ENCODE measurements at places on chromosomes 6 and 20.
A peak's percentile ranks its signal among the peaks of the same experiment; 100 is the strongest.

- peak; percentile 53 for DNase-seq
Measured at GRCh38 chr20:31861385-31862156, 8.8 kb downstream of the DUSP15 start.

DNA sequence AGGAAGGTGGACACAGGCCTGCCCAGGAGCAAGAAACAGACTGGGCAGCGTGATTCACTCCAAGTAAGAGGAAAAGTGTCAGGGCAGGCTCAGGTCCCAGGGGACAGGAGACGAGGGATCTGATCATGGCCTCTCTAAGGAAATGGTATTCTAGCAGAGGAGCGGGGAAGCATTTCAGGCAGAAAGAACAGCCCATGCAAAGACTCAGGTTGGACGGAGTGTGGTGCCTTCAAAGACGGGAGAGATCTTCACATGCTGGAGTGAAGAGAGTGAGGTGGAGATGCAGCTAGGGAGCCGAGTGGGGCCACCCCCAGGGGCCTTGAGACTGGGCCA, 161.1 kb downstream of the SYCP2 start:
- no peak for DNase-seq

DNA sequence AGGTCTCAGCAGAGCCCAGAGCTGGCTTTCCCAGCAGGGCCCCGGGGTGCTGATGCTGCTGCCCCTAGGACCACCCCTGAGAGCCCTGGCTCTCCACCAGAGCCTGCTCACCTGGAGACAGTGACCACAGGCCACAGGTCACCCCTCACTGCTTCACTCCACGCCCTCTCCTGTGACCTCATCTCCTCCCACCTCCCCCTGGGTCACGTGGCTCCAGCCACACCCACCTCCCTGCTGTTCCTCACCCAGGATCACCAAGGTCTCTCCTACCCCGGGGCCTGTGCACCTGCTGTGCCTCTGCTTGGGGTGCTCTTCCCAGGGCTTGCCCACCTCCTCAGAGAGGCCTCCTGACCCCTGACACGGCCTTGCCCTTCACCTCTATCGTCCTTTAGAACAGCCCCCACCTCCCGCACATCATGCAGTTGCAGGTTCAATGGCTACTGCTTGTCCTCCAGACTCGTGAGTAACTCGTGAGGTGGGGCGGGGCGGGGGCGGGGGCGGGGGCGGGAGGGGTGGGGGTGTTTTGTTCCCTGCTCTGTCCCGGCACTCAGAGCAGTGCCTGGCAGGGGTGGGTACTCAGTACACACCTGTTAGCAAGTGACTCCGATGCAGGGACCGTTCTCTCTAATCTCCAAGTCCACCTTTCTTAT, 468.0 kb downstream of the PREX1 start:
- DNase-seq, result no peak

GRCh38 chr6:12010635-12011275, 1.4 kb upstream of the HIVEP1 start:
- no peak for DNase-seq

DNA sequence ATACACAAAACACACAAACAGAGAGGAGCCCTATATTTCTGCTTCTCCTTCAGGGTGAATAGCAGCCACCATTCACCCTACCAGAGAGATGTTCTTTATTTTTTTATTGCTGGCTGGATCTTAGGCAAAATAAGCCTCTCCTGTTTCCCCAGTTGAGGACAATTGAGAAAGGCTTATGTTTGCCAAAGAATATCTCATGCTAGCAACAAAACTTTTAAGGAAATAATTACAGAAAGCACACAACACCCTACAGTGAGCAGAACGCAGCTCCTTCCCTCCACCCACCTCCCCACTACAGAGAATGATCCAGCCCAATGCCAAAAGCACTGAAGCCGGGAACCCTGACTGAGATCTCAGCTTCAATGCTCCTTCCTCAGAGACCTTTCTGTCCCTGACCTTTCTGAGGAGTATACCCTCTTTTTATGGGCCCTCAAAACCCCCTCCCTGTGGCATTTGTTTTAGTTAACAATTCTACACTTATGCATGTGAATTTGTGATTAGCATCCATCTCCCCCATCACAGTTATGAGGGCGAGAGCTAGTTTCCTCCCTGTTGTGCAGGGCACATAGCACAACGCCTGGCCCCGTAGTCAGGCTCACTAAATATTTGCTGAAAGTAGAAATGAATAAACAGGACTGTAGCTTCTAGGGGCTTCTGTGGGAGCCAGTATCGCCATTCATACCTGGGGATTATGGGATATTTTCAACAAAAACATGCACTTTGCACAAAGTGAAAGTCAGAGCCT, 491.6 kb upstream of the CDH4 start:
- DNase-seq, result no peak

- DNase-seq, result no peak
Measured at GRCh38 chr20:13817342-13817741, 32.5 kb downstream of the NDUFAF5 start.

DNA sequence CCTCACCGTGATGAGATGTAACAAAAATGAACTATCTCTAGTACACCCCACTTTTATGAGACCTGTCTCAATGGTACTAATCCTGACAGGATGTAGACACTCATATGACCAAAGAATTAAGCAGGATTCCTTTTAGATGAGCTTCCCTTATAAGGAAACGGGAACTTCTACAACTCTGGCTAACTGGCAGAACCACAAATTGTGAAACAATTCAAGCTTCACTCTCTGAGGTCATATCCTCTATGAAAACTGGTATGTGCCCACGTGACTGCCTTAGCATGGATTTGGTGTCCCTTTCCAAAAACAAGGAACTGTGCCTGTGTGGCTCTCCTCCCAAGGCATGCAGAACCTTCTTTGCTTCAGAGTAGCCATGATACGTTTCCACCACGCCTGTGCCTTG, 14.1 kb upstream of the CPNE5 start:
- no peak for DNase-seq

DNA sequence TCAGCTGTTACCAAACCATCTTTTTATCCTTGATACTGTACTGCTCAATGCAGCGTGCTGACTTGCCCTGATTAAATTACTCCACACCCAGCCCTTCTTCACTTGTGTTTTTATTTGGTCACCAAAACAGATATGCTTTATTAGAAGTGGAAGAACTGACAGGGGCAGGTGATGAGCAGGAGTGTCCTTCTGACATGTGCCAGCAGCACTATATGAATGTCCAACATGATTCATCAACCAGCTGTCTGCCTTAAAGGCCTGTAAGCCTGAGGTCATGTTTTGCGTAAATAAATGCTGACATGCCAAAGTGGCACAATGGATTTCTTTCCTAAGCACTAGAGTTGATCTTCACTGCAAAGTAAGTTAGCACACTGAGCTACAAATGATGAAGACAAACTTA, 15.4 kb downstream of the POPDC3 start:
- no peak for DNase-seq

GRCh38 chr6:157093536-157093935, 229.8 kb downstream of the TMEM242 start:
- no peak for DNase-seq

- DNase-seq, result no peak
Measured at GRCh38 chr6:10759312-10759839, 11.8 kb downstream of the TMEM14B start.

DNA sequence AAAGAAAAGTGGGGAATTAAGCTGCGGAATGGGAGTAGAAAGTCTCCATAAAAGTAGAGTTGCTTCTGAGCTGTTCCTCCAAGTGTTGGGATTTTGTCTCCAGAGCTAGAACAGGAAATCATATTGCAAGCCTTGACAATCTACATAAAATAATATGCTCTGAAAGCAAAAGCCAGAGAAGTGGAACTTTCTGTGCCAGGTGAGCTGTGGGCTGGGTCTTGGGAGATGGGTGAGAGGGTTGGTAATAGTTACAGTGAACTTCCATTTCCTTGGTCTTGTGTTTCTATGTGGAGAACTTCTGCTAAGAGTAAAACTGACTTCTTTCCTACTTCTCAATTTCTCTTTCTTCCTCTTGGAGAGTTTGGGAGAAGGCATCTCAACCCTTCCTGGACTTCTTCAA, 6.3 kb upstream of the HMGN4 start:
- no peak for DNase-seq

- no peak for DNase-seq
Measured at GRCh38 chr6:150238336-150238741, 95.5 kb downstream of the PPP1R14C start.

GRCh38 chr6:21531393-21531792, 62.2 kb upstream of the SOX4 start:
- DNase-seq, result no peak

GRCh38 chr6:160137989-160138835, 16.6 kb downstream of the SLC22A1 start:
- no peak for DNase-seq

DNA sequence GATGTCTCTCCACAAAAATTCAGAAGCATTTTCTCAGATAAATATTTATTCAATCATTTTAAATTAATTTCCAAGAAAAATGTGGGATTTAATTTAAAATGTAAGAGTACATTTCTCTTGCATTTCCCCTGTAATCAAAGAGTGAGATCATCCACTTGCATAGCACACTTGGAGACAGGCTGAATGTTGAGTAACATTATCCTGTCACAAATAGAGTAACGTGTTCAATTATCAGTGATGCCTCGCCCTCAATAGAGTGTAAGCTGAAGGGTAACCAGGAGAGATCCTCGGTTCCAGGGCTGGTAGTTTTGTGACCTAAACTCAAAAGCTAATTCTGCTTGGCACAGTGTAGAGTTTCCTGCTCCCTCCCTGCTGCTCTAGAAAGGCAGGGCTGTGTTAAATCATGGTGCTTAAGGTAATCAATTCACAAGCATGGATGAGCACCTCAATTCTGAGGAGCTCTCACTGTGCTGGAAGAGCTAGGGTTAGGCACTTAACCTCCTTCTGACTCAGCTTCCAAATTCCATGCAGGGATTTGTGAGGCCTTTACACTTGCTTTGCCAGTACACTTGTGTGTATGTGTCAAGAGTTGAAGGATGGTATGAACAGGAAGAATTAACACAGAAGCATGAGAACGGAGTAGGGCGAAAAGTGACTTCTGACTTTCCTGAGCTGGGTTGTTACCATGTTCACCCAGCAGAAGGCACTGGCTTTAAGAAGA, 56.6 kb downstream of the MMUT start:
- DNase-seq, result no peak

DNA sequence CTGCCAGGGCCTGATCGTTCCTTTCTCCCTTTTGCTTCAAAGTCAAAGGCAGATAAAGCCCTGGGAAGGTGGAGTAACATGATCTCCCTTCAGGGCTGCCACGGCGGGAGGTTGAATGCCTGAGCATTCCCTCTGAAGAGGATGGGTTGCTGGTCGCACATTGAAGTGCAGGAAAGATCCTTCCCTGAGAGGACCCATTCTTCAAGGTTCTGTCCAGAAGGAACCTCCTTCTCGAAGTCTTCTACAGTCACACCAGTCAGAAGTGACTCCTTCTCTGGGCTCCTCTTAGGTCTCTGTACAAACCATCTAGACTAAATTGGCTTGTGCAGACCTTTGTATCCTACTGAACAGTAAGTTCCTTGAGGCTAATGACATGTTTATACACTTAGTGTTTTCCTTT, 192.6 kb upstream of the VGLL2 start:
- DNase-seq, result no peak

DNA sequence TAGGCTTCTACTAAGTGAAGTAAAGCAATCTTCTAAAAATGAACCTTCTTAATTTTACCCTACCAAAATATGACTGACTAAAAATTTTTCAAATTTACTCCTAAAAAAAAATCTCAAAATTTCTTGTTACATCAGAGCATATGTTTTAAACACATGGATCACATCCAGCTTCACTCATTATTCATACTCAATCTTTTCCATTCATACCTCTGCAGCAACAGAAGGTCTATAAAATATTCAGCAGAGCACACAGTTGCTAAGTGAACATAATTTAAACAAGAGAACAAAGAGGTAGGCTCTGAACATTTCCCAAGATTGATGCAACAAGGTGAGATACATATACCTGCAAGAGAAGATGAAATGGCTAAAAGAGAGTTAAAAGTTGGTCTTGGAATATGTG, 213.9 kb downstream of the SOD2 start:
- no peak for DNase-seq

GRCh38 chr6:111129013-111129412, 41.7 kb downstream of the SLC16A10 start:
- DNase-seq, result no peak

GRCh38 chr6:105900125-105900937, 185.8 kb upstream of the PRDM1 start:
- no peak for DNase-seq

DNA sequence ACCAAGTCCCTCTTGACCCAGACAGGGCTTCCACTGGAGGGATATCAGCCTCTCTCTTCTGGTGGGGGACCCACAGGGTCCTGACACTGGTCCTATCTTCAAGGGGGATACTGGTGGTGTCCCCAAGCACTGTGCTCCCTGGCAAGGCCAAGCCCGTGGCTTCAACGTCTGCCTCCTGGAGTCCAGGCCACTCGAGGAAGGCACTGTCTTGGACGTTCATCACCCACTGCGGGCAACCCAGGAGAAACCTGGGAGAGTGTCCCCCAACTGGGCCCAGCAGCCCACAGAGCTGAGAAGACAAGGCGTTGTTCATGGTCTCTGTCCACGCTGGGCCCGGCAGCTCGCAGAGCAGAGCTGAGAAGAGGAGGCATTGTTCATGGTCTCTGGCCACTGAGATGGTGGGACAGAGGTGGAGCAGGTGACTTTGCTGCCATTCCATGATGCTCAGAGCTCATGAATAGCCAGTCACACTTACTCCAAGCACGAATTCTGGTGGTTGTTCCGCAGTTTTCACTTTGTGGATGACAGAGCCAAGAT, 37.5 kb upstream of the FRMD1 start:
- DNase-seq, result no peak

- DNase-seq, result no peak
Measured at GRCh38 chr6:492178-492577, 100.6 kb downstream of the IRF4 start.

DNA sequence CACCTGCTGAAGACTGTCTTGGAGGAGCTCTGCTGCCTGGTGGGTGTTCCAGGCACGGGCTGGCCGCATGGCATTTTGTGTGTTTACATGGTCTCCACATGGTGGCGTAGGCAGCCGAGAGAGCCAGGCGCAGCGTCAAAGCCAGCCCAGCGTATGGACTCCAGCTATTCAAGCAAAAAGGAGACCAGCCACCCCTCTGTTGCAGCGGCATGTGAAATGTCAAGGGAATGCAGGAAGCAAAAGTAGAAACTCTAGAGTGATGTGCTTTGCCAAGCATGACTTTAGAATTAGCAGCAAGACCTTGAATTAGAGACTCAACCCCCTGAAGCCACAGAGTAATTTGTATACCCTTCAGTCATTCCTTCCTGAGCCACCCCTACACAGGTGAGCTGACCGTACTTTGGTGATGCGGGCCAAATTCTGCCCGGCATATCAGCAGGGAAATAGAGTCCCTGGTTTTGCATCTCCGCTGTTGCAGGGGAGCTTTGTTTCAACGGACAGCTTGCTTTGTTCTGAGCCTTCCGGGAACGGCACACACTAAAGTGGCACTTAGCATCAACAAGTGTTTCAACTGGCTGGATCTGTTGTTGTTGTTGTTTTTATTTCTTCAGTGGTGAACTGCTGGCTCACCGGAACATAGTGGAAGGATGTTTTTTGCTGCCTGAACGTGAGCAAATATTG, 48.5 kb downstream of the FNDC1 start:
- no peak for DNase-seq

GRCh38 chr6:150252714-150253444, 110.0 kb downstream of the PPP1R14C start:
- DNase-seq, result no peak
